Germinal center (tissue), 1 donor: ENCODE measurements at places on chromosomes 2 and 18.

GRCh38 chr18:66344227-66344626, 259.7 kb downstream of the CDH19 start:
- no peak for DNase-seq

DNA sequence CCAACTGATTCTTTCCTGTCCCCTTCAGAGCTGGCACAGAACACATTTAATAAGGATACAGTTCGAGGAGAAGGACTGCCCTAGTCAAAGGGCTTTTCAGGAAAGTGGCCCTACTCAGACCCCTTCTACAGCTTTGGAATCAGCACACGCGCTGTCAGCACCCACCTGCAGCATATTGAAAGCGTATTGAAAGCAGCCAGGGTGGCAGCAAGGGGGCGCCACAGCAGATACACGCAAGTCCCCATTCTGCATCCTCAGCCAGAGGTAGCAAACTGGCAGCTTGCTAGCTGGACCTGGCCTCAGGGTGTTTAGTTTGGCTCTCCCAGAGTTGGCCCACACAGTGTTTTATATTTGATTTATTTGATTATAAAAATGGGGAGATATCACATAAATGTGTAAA, 101.0 kb upstream of the NT5C1B start:
- no peak for DNase-seq

DNA sequence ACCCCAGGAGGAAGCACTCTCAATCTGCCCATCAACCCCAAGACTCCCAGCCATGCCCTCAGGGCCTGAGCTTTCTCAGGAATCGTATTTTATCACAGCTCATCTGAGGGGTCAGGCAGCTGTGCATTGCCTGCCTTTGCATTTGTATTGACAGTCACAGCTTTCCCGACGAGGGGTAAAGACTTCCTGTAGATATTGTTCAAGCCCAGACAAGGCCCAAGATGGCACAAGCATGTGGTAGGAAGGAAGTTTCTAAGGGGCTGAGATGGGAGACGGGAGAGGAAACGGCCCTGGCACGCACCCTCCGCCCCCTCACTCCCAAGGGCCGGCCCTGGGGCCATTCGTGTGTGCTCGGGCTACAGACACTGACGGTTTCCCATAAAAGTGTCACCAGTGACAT, 34.2 kb upstream of the PRLH start:
- DNase-seq = no peak

DNA sequence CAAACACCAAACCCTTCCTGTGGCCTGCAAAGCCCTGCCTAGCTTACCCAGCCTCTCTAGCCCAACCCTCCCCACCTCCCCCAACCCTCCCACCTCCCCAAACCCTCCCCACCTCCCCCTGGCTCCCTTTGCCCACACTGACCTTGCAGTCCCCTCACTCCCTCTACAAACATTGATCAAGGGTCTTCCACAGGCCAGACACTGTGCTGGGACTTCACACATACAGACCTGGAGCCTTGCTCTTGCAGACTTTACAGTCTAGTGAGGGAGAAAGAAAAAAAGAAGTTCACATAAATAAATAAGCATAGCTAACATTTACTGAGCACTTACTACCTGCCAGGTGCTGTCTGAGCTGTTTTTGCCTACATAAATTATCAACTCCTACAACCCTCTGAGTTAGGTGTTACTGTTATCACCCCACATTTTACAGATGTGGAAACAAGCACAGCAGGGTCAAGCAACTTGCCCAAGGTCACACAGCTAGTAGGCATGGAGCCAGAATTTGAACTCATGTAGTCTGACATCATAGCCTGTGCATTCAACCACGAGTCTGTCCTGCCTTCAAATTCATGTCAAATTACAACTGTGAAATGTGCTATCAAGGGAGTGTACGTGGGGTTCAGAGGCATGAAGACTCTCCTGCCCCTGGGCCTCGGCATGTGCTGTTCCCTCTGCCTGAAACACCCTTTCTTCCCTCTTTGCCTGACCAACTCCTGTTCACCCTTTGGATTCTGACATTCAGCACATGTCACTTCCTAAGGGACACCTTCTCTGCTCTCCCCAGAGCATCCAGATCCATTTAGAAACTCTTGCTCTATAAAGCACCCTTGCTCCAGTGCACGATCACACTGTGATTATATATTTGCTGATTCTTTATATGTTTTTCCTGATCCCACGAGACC, 209.9 kb downstream of the TNS1 start:
- no peak for DNase-seq
